ENCODE measurements at places on chromosomes 1 and 21.

GRCh38 chr1:110176299-110176956, 26.1 kb downstream of the SLC6A17 start:
- peak; percentile 31 for DNase-seq

GRCh38 chr1:230682274-230682673, 31.6 kb downstream of the AGT start:
- no peak for DNase-seq

- DNase-seq, result no peak
Measured at GRCh38 chr1:155166471-155167165, 6.5 kb downstream of the KRTCAP2 start.

DNA sequence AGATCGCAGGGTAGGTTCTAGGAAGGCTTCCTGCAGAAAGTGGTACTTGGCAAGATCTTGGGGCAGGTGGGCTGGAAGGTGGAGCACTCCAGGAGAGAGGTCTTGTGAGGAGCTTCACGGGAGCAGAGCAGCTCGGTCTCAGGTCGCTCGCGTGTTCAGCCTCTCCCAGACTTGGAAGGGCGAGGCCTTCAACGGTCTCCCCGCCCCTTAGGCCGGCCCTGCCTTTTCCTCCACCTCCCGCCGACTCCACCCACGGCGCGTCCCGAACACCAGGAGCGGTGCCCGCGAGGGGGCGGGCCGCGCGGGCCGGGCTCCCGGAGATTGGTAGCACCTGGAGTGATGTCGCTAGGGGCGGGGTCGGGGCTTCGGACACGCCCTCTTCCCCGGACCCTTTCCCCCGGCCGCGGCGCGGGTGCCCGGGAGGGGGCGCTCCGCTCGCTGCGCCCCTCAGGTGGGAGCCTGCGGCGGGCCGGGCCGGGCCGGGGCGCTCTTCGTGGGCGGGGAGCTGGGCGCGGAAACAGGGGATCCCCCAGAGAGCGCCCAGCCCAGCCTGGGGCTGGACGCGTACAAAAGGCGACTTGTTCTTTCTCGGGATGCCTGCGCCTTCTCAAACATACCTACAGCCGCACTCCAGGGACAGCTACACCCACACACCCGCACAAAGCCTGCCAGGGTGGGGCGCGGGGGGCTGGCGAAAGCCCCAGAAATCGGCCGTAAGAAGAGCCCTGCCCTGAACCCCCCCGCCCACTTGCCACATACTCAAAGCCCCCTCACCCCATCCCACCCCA, 35.5 kb downstream of the AHDC1 start:
- DNase-seq, result peak; percentile 82

DNA sequence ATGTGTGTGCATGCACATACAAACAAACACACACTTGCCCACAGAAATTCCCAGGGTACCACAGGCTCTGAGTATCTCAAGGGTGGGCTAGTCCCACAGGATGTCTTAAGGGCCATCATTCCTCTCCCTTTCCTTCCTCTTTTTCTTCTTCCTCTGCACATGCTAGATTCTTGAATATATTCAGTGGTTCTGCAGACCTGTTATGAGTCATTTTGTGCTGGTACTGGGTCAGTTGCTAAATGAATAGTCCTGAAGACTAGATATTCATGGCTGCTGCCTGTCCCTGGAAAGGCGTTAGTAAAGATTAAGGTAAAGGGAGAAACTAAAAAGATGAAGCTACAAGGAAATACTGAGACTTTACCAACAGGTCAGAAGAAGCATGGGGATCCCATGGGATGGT, 256.7 kb upstream of the KIAA0040 start:
- no peak for DNase-seq

GRCh38 chr1:85998105-85998855, 158.3 kb downstream of the COL24A1 start:
- no peak for DNase-seq

DNA sequence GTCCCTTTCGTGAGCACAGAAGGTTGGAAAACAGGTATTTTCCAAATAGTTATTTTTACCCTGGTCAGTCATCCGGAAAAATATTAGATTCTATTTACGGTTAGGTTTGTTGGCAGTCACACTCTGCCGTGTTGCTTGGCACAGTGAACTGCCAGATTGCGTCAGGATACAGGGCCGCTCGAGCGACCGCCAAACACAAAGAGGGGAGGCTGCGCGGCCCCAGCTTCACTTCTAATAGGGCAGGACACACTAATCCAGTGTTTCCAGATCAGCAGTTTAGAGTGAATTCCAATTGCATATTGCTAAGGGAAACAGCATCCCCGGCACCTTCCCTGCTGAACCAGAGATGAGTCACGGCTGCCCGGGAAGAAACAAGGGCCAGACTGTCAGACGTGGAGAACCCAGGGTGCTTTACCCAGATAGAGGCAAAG, 22.9 kb downstream of the UMODL1 start:
- peak; percentile 75 for DNase-seq

DNA sequence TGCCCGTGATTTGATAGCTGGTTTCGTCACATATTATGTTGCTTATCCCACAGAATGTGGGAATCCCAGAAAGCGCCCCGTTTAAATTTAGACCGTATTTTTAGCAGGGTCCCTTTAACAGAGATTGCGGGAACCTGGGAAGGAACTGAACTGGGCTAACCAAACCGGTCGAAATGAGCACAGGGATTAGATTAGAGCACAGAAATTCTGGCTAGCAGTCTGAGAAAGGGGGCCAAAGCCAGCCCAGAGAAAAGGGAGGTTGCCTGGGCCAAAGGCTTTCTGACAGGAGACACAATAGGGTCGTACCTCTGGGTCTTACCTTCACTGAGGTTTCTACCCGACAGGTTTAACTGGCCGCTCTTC, 327 bp downstream of the LRRC40 start:
- DNase-seq, result no peak

DNA sequence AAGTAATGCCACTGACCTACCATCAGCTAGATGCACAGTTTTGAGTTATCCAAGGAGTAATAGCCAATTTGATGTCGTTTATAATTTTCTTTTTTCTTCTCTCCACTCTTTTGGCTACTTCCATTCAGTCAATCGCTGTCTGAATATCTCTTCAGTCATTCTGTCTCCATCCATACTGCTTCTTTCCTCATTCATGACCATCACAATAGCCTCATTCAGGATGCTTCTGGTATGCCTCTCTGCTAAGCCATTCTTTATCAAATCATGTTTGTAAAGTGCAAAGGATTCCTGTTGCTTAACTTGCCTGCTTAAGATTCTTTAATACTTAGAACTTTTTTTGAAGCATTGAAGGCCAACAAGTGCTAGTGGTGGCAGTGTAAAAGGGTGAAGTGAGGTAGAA, 20.2 kb downstream of the TYW3 start:
- no peak for DNase-seq

- DNase-seq, result peak; percentile 80
Measured at GRCh38 chr1:33180911-33181890, 642 bp downstream of the TRIM62 start.

DNA sequence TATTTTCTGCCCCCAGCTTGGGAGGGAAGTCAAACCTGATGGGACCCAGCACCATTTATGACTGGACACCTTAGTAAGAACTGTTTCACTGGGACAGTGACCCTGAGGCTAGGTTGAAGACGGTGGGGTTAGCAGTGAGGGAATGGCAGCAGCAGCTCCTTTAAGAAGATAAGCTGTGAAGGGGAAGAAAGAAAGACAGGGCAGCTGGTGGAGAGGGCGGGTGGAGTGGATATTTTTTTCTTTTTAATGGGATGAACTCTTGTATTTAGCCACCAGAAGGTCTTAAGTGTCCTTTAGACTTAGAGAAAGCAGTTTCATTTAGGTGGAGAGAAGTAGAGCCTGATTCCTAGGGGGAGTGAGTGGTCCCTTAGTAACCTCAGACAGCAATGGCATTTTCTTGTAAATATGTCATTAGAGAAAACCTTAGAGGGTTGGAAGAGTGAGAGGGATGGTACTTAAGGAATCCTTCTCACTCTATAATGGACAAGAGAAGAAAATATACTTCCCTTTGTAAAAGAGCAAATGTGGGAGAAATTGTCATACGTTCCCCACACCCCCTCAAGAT, 187.5 kb downstream of the HHAT start:
- no peak for DNase-seq

- DNase-seq, result peak; percentile 5
Measured at GRCh38 chr21:29376556-29376955, 77.8 kb downstream of the BACH1 start.

- no peak for DNase-seq
Measured at GRCh38 chr21:42863504-42863870, 15.9 kb downstream of the WDR4 start.

DNA sequence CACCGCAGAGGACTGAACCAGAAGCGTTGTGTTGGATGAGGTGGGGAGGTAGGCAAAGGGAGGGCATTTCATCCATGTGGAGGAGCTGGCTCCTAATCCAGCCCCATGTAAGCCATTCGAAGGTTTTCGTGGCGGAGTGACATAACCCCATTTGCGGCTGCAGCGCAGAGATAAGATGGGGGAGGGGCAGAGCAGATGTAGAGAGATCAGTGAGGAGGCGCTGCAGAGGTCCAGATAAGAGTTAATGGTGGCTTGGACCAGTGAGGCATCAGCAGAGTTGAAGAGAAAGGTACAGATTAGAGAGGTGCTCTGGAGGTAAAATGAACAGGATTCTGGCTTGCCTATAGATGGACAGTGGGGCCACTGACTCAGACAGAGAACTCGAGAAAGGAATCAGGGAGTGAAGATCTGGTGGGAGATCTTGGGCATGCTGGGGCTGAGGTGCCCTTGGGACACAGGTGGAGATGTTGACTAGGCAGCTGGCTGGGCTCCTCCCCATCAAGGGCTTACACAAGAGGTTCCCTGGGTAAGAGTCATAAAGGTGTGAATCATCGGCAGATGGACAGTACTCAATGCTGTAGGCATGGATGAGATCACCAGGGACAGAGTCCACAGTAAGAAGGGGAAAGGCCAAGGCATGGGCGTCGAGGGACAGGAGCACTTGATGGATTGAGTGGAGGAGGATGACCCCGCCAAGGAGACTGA, 7.8 kb upstream of the PTPRF start:
- peak; percentile 83 for DNase-seq

GRCh38 chr1:166165661-166166328, 1.0 kb downstream of the FAM78B start:
- no peak for DNase-seq

GRCh38 chr1:201531551-201532425, 7.1 kb upstream of the NAV1 start:
- DNase-seq, result no peak

GRCh38 chr1:53210954-53211353, 9.5 kb downstream of the CZIB start:
- DNase-seq, result no peak

DNA sequence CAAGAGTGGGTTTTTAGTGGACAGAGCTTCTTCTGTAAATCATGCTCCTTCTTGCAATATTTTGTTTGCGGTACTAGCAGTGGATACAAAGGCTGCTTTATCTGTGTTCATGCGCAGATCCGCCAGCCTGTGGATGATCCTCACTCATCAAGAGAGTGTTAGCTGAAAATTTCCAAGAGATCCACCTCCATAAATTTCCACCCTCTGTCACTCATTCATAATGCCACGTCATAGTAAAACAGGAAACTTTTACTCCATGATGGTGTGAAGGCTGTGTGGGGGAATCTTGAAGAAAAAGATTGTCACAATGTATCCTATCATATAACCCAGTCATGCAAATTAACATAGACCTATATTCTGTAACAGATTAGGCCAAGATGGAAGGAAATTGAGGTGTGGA, 4.4 kb upstream of the MAPKAPK2 start:
- no peak for DNase-seq

GRCh38 chr1:110967256-110967655, 3.5 kb upstream of the LRIF1 start:
- DNase-seq, result no peak

- peak; percentile 15 for DNase-seq
Measured at GRCh38 chr21:20882462-20883407, 115.5 kb upstream of the NCAM2 start.

- no peak for DNase-seq
Measured at GRCh38 chr21:34158866-34159835, 85.8 kb downstream of the MRPS6 start.

GRCh38 chr1:159960721-159961381, 6.8 kb upstream of the SLAMF9 start:
- peak; percentile 88 for DNase-seq

DNA sequence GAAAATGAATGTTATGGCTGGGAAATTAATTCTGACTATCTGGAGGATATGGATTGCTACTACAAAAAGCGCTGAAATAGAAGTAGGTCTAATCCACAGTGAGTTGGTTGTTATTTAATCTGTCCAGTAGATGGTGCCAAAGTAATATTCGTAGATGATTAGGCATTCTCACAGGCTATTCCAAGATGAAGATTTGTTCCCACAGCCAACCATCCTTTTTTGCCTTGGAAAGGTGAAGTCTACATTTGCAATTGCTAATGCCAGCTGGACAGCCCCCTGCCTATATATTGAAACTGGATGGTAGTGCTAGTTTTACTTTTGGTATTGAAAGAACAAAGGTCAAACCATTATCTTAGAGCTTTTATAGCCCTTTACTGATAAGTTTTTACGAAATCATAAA, 43.8 kb downstream of the RBM11 start:
- DNase-seq, result no peak

- DNase-seq, result peak; percentile 87
Measured at GRCh38 chr1:10415211-10415930, 14.9 kb upstream of the CENPS start.

- no peak for DNase-seq
Measured at GRCh38 chr1:173057984-173058383, 7.2 kb upstream of the TNFSF18 start.

- DNase-seq, result no peak
Measured at GRCh38 chr1:74731399-74732052, 1.3 kb downstream of the CRYZ start.

DNA sequence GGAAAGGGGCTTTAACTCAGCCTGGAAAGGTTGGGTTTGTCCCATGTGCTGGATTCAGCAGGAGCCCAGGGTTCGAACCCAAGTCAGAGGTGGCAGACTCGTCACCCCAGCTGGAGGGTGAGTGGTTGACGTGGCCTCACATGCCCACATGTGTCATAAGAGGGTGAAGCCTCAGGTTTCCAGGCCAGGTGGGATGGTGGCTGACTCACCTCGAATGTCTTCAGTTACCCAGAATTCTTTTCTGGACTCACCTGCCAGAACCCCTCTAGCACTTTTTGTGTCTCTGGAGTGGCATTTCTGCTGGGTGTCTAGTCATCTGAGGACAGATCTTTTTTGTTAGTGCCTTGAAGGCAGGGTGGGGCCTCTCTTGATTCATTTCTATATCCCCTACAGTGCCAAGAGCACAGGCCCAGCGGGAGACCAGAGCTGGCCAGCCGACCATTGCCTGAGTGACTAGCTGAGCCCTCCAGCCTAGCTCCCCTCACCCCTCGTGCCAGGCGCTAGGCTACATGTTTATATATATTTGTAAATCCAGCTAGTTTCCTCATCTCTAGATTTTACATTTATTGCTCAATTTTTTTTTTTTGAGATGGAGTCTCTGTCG, 28.1 kb downstream of the IL6R start:
- peak; percentile 95 for DNase-seq

GRCh38 chr1:25675729-25676476, 59.3 kb downstream of the MAN1C1 start:
- no peak for DNase-seq

GRCh38 chr21:38289705-38290485, 33.1 kb downstream of the KCNJ15 start:
- no peak for DNase-seq

GRCh38 chr1:183032122-183032921, 9.1 kb downstream of the LAMC1 start:
- DNase-seq, result no peak

- no peak for DNase-seq
Measured at GRCh38 chr21:28752131-28752530, 240.5 kb downstream of the LTN1 start.

- DNase-seq, result no peak
Measured at GRCh38 chr21:36661511-36662309, 37.2 kb upstream of the SIM2 start.

GRCh38 chr1:22791831-22792347, 81.2 kb downstream of the EPHB2 start:
- no peak for DNase-seq

GRCh38 chr1:16978567-16979474, 1.6 kb downstream of the MFAP2 start:
- no peak for DNase-seq
